PC-9 (cell line): ENCODE measurements at places on chromosomes 1 and 21. TPM values are rescaled to one million over a fixed set of nuclear protein-coding genes. Genes with fewer than 3 reads are reported as not detected.

GRCh38 chr1:153386500-153386901, 4.4 kb downstream of the S100A8 start:
- no peak overlapping the region for H3K4me3 ChIP-seq
- H3K27me3 ChIP-seq, result no peaks in the 10 kb centered on the region
- no peak for DNase-seq
- no peaks in the 10 kb centered on the region for H3K36me3 ChIP-seq
- H3K27ac ChIP-seq, result no peak overlapping the region

DNA sequence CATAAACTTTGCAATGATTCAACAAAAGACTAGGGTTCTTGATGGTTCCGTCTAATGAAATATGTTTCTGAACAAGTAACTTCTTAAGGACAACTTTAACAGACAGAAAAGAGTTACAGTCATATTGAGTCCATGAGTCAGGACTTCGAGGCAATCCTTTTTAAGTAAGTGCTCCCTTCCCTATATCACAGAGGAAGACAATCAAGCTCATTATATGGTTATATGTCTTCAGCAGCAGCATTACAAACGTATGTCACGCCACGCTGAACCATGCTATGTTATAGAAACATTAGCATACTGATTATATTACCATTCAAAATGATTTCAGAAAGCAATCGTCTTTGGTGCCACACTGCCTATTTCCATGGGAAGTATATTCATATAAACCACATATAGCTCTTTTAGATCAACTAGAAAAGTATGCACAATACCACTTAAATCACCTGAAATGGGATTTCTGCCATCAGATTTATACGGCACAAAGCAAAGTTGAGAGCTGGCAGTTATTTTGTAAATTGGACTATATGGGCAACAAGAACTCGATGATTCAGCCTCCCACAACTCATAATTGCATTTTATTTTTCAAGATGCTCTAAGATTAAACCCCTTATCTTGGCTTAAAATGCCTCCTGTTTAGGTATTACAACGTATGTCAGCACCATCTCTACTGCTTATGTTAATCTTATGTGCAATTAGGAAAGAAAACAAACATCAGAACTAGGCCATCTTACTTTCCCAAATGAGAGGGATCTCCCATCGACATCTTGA, 111.3 kb upstream of the SAMSN1 start:
- no peak overlapping the region for H3K27ac ChIP-seq
- no peaks in the 10 kb centered on the region for H3K4me1 ChIP-seq
- no peak for DNase-seq
- no peaks in the 10 kb centered on the region for H3K27me3 ChIP-seq
- no peak overlapping the region for H3K4me3 ChIP-seq
- H3K36me3 ChIP-seq, result no peaks in the 10 kb centered on the region

DNA sequence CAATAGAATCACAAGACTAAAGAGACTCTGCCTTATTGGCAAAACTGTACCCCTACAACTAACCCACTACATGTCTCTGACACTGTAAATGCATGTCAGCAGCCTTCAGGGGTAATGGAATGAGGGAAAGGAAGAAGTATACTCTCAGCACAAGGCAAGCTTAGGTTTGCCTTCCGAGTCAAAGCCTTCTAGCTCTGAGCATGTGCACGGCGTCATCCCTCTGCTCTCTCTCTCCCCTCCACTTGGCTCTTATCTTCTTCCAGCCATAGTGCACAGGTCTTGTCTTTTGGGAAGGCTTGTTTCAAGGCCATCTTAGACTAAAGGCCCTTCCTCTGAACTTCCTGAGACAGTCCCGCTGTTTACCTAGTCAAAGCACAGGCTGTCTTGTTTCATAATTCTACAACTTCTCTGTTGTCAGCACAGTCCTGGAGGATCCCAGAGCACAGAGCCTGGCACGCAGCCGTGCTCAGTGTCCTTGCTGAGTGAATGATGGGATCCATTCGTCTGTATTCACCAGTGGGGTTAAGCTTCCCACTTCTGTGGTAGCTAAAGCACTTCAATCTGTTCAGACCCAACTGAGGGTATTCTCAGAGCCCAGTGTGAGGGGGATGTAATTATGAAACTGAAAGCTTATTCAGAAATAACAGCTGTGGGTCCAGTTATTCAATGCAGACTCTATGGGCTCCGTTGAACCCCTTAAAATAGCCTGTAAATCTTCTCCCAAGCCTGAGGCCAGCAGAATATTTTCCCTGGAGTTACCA, 166.5 kb upstream of the PLD5 start:
- peaks cover 14% of the 10 kb centered on the region; the same call in 1 of the 2 replicates for H3K27me3 ChIP-seq
- no peak overlapping the region for H3K4me3 ChIP-seq
- no peak for DNase-seq
- no peak overlapping the region for H3K27ac ChIP-seq
- no peaks in the 10 kb centered on the region for H3K36me3 ChIP-seq
- H3K4me1 ChIP-seq, result no peaks in the 10 kb centered on the region

- H3K4me1 ChIP-seq, result no peaks in the 10 kb centered on the region
- DNase-seq, result no peak
- H3K27me3 ChIP-seq, result no peaks in the 10 kb centered on the region
Observed at GRCh38 chr1:216119600-216119999, 303.6 kb downstream of the USH2A start.

GRCh38 chr1:81375884-81376548, 424.7 kb upstream of the ADGRL2 start:
- no peak overlapping the region for H3K4me3 ChIP-seq
- H3K36me3 ChIP-seq, result no peaks in the 10 kb centered on the region
- no peak for DNase-seq
- no peaks in the 10 kb centered on the region for H3K4me1 ChIP-seq

LCE1F gene
- total RNA-seq, result not detected in 2 replicates

GRCh38 chr1:220315070-220315839, 43.0 kb upstream of the RAB3GAP2 start:
- H3K36me3 ChIP-seq, result no peaks in the 10 kb centered on the region
- no peaks in the 10 kb centered on the region for H3K4me1 ChIP-seq
- H3K27ac ChIP-seq, result no peak overlapping the region
- H3K4me3 ChIP-seq, result no peak overlapping the region

DNA sequence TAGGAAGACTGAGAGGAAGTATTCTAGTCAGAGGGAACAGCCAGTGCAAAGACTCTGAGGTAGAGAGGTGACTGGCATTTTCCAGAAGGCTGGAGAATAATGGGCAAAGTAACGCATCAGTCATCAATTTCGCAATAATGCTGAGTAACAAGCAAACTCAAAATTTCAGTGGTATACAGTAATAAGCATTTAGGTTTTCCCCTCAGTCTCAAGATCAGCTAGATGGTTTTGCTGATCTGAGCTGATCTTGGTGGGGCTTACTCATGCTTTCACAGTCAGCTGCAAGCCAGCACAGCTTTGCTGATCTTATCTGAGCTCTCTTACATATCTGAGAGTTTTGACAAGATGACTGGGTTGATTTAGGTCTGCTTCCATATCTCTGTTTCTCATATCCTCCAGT, 108.7 kb downstream of the TSEN15 start:
- H3K27me3 ChIP-seq, result no peaks in the 10 kb centered on the region
- H3K36me3 ChIP-seq, result no peaks in the 10 kb centered on the region
- no peak overlapping the region for H3K27ac ChIP-seq
- H3K4me3 ChIP-seq, result no peak overlapping the region
- peak; percentile 35 for DNase-seq
- H3K4me1 ChIP-seq, result no peaks in the 10 kb centered on the region

ELAVL4 gene
- total RNA-seq, result not detected in 2 replicates

KAZN gene
- 15.6 TPM in 2 replicates for total RNA-seq

DNA sequence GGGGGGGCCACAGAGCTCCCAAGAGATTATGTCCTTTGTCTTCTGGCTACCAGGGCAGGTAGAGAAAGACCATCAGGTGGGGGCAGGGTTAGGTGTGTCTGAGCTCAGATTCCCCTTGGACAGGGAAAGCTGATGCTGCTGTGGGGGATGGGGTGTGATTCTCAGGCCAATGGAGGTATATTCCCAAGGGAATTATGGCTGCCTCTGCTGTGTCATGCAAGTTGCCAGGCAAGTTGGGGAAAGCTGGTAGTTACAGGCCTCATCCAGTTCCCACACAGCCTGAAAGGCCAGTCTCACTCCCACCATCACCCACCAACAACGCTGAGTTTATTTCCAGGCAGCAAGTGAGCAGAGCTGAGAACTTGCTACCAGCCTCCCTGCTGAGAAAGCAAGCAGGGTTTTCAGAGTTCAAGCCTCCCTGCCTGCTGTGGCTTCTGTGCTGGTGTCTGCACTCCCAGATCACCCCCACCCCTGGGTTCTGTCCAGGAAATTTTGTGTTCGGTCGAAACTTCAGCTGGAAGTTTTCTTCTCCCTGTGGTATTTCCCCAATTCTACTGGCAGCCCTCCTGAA, 21.3 kb downstream of the IFI16 start:
- H3K4me1 ChIP-seq, result no peaks in the 10 kb centered on the region
- H3K36me3 ChIP-seq, result no peaks in the 10 kb centered on the region
- no peak for DNase-seq
- no peak overlapping the region for H3K4me3 ChIP-seq
- H3K27me3 ChIP-seq, result no peaks in the 10 kb centered on the region
- no peak overlapping the region for H3K27ac ChIP-seq

DNA sequence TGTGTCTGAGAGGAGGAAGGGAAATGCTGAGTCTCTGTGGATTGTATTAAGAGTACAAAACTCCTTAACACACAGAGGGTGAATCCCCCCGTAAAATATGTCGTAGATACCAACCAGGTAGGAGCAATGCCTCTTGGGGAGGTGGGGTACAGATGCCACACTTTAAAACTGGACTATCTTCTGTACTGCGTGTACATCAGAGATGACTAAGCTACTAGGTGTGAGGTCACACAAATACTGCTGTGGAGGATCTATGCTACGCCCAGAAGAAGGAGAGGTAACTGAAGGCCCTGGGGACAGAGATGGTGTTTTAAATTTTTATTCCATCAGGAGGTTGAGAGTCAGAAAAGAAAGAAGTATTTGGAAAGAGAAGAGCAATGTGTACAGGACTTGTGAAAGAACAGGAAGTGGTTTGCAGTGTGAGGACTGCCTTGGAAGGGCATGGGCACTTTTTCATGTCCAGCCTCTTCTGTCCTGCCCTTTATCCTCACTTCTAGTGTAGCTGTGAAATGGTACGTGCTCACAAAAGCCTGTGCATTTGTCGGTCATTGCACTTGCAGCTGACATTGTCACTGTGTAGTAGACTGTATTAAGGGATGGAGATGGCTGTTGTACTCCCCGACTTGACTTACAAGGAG, 287.8 kb upstream of the CHRM3 start:
- no peak for DNase-seq
- no peaks in the 10 kb centered on the region for H3K36me3 ChIP-seq
- no peaks in the 10 kb centered on the region for H3K4me1 ChIP-seq
- peaks cover 6% of the 10 kb centered on the region; the same call in 1 of the 2 replicates for H3K27me3 ChIP-seq
